ENCODE measurements at places on chromosomes 6 and 20. TPM values are rescaled to one million over a fixed set of nuclear protein-coding genes. Genes with fewer than 3 reads are reported as not detected.

Gene TBXT
- total RNA-seq, result not detected

Gene GNAS-AS1
- total RNA-seq, result 1.4 TPM

Gene MUC21
- total RNA-seq, result not detected

Gene CDS2
- 39.8 TPM for total RNA-seq

Gene SH3BGRL2
- 0.05 TPM for total RNA-seq

Gene CLVS2
- total RNA-seq, result not detected

Gene LY6G6D
- not detected for total RNA-seq

Gene HLA-DMB
- 2.8 TPM for total RNA-seq

Gene LAMP5
- not detected for total RNA-seq

Gene NKX2-4
- total RNA-seq, result not detected

Gene PKIB
- not detected for total RNA-seq

Gene RSPO3
- not detected for total RNA-seq

Gene LINC00237
- total RNA-seq, result not detected

Gene PPP1R14C
- not detected for total RNA-seq

Gene MCCD1
- not detected for total RNA-seq

Gene TSHZ2
- total RNA-seq, result 26.0 TPM

All from activated T-helper 1 cell treated with anti-CD3 and anti-CD28 coated beads, Interleukin-12 subunit alpha, Interleukin-12 subunit beta, Interleukin-2, Interleukin-4 antibody, amounts not matched to agents 30 ng/mL and 10 ng/mL and 1 ng/mL, durations not matched to agents 14 hours and 24 hours and 36 hours (primary cell).